NCI-H1694 (cell line): ENCODE measurements at places on chromosomes 6 and 20.

- no peak for DNase-seq
Measured at GRCh38 chr20:62470001-62470400, 5.8 kb downstream of the GATA5 start.

GRCh38 chr6:25601800-25602673 is 50.0 kb upstream of the SCGN start:
- DNase-seq: peak; percentile 62

DNA sequence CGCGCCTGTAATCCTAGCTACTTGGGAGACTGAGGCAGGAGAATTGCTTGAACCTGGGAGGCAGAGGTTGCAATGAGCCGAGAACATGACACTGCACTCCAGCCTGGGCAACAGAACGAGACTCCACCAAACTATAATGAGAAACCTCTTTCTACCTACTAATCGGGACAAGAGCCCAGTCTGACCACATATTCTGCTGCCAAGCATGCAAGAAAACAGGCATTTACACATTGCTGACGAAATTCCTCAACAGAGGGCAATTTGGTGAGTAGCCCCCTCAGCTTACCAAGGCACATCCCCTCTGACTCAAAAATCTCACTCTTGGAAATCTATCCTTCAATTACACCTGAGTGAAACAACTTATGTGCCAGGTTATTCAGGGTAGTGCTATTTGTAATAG is 81.2 kb downstream of the SLC23A2 start:
- no peak for DNase-seq

DNA sequence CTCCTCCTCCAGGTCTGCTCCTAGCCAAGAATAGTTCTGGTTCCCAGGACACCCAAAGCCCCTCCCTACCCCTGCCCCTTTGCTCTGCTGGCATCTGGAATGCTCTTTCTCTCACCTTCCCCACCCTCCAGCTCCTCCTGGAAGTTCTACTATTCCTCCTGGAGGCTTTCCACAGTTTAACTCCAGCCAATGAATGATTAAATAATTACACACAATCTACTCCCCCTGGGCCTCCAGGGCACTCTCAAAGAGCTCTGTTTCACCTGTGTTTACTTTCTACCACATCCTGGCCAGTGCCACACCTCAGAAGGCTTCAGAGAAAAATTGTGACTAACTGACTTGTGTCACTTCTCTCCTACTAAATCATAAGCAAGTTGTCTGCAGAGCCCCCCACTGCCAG is 36.2 kb downstream of the GCM1 start:
- no peak for DNase-seq

- no peak for DNase-seq
Measured at GRCh38 chr6:107634324-107635056, 144.6 kb downstream of the SOBP start.

GRCh38 chr20:51092338-51092737 is 69.4 kb upstream of the KCNG1 start:
- no peak for DNase-seq

DNA sequence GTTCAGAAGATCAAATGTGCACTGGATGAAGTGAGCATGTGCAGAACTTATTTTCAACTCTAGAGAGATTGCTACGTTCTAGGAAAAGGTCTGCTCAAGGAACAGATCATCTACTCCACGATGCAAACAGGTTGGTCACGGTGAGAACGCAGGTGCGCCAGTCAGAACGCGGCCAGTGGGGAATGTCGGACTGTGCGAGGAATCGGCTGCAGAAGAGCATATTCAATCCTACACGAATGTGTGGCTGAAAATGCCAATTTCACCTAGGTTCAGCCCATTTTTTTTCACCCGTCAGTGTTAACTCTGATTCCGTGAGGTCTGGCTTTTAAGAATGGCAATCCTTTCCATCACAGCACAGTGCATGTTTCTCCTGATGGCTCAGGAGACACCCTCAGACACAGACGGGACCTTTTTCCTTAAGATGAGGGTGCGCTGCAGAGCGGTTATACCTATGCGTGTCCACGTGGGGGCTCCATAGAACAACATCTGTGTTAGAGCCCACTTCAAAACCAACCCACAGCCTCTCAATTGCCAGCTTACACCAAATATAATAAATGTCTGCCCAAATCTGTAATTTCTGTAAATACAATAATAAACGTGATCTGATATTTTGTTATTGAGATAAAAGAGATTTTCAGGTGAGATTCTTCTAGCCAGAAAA is 250.4 kb downstream of the FOXA2 start:
- DNase-seq: peak; percentile 12

DNA sequence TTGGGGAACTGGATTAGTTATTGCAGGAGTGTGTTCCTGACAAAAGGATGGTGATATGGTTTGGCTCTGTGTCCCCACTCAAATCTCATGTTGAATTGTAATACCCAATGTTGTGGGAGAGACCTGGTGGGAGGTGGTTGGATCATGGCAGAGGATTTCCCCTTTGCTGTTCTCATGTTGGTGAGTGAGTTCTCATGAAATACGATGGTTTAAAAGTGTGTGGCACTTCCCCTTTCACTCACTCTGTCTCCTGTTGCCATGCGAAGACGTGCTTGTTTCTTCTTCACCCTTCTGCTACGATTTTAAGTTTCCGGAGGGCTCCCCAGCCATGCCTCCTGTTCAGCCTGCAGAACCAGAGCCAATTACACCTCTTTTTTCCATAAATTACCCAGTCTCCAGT is 16.2 kb upstream of the TREM1 start:
- no peak for DNase-seq

- DNase-seq: no peak
Measured at GRCh38 chr20:24842918-24843715, 106.0 kb upstream of the CST7 start.

GRCh38 chr6:34031625-34032383 is 114.1 kb downstream of the GRM4 start:
- DNase-seq: no peak

DNA sequence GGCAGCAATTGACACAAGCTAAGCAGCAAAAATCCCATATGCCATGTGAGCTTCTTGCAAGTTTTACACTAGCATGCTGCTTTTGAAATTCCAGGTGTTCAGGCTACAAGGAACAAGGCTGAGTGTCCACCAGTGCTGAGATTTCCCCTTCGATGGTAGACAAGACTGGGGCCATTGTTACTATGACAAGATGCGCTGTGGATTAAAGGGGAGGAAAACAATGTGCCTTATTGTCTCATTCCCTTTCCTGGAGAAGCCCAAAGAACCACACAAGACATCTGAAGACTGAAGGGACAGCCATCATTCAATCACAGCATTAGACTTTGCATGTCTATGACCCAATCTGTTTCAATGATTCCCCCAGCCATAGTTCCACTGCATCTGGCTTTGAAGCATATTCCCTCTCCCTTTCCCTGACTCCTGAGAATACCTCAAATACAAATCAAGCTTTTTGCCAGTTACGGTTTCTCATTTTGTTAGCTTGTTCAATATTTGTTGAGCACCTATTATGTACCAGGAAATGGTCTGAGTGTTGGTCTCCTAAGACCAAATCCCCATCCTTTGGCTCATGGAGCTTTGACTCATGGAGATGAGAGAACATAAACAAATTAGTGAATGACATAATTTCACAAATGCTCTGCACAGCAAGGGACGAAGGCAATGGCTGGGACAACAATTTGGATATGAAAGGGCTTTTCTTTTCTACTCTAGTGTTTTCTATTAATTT is 23.4 kb upstream of the SCGN start:
- peak; percentile 18 for DNase-seq

- no peak for DNase-seq
Measured at GRCh38 chr6:12446394-12446793, 156.2 kb downstream of the EDN1 start.

DNA sequence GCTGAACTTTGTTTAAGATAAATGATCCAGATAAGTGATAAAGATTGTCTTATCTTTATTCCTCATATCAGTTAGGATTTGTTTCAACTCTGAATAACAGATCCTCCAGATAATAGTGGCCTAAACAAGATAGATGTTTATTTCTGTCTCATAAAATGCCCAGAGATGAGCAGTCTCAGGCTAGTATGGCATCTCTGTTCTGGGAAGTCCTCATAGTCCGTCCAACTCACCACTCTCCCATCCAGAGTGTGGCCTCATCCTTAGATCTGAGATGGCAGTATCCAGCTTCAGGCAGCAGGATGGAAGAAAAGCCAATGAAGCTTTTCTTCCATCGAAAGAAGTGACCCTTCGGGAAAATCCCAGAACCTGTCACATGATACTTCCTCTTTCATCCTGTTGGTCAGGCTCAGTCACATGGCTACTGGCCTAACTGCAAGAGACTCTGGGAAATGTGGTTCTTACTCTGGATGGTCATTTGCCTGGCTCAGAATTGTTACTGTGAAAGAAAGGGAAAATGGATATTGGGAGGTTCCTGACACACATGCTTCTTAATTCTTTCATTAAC is 29.4 kb upstream of the TAGAP start:
- DNase-seq: no peak

GRCh38 chr6:142301651-142302391 is at the start of gene ADGRG6:
Gene ADGRG6, plus strand, starts transcription at chr6:142302007. Its CDS starts 323 bp downstream, at chr6:142302330.
- no peak for DNase-seq

- no peak for DNase-seq
Measured at GRCh38 chr20:46341074-46342009, 33.0 kb upstream of the CDH22 start.

- DNase-seq: no peak
Measured at GRCh38 chr6:89987140-89987539, 92.9 kb downstream of the GJA10 start.

GRCh38 chr6:136761227-136761922 is 30.9 kb downstream of the MAP3K5 start:
- no peak for DNase-seq

DNA sequence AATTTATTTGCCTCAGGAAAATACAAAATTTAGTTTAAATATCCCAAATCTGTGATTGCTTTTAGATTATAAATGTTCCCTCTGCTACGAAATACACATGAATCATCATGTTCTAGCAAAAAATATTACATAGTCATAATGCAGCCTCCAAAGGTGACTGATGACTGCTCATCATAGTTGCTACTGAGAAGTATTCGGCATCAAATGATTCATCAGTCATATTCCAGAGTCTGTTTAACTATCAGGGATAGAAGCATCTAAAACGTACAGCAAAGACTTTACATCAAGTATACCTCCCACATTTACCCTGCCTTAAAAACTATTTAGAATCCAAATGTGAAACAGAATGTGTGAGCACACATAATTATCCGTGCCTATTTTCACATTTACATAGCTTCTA is 626.0 kb downstream of the CDH26 start:
- no peak for DNase-seq

DNA sequence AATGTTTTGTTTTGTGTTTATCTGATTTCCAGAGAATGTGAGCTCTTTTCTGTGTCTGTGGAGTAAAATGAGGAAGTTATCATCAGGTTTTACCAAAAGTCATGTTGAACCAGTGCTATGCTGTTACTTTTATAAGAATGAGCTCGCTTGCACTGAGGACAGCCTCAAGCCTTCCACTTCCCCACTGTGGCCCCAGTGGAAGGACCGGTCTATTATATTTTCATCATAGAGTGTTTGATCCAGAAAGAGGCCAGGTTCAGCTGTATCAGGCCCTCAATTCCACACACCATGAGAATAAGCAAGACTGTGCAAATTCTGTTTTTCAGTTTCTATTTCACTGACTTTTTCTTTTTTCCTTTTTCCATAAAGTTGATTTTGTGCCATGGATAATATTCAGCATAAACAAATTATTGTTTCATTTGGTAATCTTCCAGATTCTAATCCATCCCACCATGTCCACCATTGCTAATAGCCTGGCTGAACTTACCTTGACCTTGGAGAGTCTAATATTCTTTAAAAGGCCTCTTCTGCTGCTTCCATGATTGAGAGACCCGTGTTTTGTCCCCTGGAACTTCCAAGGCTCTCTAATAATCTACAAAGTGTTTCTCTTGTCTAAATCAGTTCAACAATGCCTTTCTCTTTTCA is 286.2 kb downstream of the THBS2 start:
- no peak for DNase-seq

GRCh38 chr6:14681699-14682487 is 564.0 kb upstream of the JARID2 start:
- DNase-seq: no peak

GRCh38 chr6:14673201-14673600 is 555.6 kb downstream of the CD83 start:
- no peak for DNase-seq

- no peak for DNase-seq
Measured at GRCh38 chr20:33995053-33995831, 1.5 kb downstream of the RALY start.

GRCh38 chr6:142395768-142396231 is 94.0 kb downstream of the ADGRG6 start:
- DNase-seq: no peak

GRCh38 chr20:45840700-45841198 is 7.2 kb downstream of the SNX21 start:
- DNase-seq: no peak

DNA sequence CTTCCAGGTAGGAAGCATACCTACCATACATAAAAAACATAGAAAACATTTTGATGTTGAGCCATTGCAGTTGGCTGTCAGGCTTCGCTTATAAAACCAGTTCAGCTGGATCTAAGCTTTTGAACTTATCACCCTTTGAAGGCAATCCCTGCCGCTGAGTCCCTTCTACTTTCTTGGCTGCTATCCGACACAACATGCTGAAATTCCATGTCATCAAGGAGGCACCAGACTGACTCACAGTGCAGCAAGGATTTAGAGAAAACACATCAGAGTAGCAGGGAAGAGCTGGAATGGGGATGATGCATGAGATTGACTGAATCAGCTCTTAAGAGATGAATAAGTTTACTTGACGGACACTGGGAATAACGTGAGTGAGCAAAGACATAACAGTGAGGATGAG is 135.0 kb upstream of the MAN1A1 start:
- DNase-seq: no peak

DNA sequence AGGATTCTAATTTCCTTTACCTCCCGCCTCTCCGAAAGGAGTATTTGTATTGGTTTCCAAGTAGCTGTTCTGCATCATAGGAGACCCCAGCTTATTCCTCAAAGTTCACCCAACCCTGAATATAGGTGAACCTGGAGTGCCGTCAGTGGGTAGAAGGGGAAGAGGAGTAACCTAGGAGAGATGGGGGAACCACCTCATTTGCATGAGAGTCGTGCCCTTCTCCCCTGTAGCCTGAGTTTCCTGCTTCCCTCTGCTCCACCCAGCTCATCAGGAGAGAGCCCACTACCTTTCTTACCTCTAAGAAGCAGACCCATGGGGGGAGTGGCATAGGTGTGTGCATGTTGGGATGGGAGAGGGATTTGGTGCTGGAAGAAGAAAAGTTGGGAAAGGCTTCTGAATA is 17.3 kb upstream of the WFDC2 start:
- no peak for DNase-seq

DNA sequence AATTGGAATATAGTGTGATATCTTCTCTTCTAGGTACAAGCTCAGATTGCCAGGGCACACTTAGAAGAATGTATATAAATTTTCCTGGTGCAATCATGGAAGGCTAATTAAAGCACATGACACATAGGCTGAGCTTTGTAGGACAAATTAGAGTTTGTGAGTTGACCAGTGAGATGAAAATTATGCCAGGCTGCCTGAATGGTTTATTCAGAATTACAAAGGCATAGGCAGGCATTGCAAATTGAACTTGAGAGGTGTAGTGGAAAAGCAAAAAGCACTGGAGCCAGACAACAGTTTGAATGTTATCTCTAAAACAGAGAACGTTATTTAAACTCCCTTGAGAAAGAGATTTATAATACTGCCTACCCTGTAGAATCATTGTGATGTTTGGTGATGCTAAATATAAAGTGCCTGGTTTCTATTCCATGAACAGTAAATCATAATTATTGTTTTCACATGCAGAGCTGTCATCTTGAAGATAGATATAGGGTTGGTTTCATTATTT is 712.1 kb downstream of the TBC1D32 start:
- no peak for DNase-seq
